ENCODE measurements at places on chromosomes 5 and 9.

- no peak for DNase-seq
Observed at GRCh38 chr9:2506321-2506720, 115.3 kb upstream of the VLDLR start.

- DNase-seq: peak; percentile 83
Observed at GRCh38 chr5:134249469-134250379, 23.9 kb upstream of the PPP2CA start.

GRCh38 chr9:32442433-32442832 is 58.0 kb downstream of the ACO1 start:
- DNase-seq: no peak

DNA sequence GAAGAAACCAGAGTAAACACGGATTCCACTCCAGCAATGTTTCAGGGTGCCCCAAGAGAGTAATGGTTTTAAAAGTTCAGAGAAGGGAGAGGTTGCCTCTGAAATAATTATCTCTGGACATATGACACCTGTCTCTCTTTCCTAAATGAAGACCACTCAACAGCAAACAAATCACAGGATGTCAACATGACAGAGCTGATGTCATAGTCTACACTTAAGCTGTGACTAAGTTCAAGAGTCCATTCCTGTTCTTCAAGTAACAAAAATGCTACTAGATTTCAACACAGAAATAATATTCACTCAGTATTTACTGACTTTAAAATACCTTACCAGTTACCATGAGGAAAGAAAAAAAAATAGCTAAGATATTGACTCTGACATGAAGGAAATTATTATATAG is 44.7 kb upstream of the SLC30A5 start:
- no peak for DNase-seq

DNA sequence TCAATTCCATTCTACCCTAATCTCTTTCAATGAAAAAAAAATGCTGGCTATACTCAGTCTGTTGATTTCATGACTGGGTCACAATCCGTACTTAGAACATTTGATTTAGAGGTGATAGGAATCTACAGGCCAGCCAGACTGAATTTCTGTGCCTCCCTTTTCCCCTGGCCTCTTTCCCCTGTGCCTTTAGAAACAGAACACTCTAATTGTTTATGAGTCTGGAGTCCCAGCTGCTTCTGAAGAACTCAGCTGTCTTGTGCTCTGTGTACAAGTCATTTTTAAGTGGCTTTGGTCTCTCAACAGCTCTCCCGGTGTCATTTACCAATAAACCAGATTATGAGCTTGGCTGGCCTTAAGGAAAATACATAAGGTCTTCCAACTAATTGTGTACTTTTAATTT is 94.1 kb upstream of the ITGA2 start:
- DNase-seq: no peak

DNA sequence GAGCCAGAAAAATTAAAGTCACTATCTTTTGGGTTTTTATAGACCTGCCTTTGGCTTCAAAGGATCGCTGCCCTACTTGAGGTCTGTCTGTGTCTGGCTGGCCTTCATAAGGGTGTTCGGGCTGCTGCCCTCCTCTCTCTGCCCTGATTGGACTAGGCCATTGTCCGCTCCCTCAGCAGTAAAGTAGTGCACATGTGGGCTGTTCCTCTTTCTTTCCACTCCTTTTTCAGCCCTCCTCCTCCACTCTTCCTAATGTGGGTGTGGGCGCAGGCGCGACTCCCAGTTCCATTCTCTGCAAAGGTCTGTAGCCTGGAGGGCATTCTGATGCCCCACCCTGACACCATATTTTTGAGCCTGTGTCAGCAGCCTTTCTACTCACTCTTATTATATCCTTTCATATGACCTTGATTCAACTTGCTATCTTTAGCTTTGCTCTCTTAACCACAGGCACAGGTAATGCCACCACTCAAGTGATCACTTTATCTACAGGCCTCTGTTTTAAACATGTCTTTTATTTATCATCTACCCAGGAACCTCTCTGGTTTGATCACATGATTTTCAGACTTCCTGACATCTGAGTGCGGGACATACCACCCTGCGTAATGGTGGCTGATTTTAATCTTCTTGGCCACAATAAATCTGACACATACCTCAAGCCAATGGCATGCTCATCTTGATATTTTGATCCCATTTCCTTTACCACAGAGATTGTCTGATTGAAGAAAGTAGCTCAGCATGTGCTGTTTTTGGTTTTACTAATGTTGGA is 144.5 kb downstream of the AOPEP start:
- no peak for DNase-seq

- DNase-seq: no peak
Observed at GRCh38 chr5:149172261-149172660, 31.0 kb downstream of the ABLIM3 start.

DNA sequence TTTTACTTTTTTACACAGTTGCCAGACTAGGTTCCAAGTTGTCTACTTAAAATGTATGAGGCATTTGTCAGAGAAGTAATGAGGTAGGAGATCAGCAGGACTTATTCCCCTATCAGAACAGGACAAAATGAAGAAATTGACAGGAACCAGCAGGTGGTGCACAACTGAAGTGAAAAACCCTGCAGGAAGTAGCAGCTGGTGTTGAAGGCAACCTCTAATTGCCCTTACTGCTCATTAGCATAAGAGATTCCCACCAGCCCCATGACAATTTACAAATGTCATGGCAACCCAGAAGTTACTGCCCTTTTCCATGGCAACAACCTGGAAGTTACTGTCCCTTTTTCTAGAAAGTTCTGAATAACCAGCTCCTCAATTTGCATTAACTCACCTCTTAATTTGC is 5.4 kb downstream of the PCDHB15 start:
- no peak for DNase-seq

DNA sequence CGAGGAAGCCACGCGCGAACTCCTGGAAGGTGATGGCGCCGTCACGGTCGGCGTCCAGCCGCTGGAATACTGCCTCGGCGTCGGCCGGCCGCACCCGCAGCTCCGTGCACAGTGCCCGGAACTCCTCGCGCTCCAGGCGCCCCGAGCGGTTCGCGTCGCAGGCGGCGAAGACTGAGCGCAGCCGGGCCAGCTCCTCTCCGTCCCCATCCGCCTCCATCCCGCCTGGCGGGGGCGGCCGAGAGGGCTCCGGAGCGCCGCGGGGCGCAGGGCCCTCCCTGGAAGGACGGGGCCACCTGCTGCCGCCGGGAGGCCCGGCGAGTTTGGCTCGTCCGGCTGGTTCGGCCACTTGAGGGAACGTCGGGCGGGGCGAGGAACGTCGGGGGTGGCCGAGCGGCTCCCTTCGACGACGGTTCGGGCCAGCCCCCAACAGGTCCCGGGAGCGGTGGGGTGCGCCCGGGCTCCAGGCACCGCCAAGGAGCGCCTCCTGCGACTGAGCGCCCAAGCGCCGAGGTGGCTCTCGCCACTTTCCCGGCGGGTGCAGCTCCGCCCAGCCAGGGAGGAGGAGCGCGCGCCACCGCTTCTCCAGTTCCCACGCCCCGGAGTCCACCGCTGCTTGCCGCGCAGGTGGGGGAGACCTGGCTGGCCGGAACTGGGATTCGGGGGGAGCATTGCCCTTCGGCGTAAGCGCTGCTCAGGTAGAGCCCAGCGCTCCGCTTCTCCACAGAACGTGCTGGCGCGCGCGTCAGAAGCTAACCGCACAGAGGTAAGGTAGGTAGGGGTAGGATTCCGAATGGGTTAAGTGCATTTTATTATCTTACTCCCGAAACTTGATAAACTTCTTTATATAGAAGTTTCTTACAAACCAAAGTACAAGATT is at the start of gene RASEF:
TSS of gene RASEF (minus strand) at position 492 of the 877 bp plus-strand sequence. CDS start at position 217, 275 bp downstream.
- DNase-seq: no peak

DNA sequence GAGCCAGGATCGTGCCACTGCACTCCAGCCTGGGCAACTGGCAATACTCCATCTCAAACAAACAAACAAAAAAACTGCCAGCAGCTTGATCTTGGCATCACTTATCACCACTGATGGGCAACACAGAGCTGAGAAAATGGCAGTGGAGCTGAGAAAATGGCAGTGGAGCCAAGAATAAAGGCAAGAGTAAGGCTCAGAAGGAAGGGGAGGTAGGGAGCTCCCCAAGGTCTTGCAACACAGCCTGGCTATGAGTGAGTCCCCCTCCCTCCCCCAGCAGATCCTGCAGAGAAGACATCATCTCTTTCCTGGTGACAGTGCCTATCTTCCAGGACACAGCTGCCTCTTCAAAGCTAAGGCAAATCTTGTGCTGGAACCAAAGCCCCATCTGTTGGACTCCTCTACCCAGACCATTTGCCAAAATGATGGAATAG is 70.3 kb downstream of the UGCG start:
- DNase-seq: no peak

- DNase-seq: no peak
Observed at GRCh38 chr9:34717996-34718614, 8.2 kb upstream of the CCL21 start.

- no peak for DNase-seq
Observed at GRCh38 chr5:176792655-176793342, 17.6 kb upstream of the UNC5A start.

DNA sequence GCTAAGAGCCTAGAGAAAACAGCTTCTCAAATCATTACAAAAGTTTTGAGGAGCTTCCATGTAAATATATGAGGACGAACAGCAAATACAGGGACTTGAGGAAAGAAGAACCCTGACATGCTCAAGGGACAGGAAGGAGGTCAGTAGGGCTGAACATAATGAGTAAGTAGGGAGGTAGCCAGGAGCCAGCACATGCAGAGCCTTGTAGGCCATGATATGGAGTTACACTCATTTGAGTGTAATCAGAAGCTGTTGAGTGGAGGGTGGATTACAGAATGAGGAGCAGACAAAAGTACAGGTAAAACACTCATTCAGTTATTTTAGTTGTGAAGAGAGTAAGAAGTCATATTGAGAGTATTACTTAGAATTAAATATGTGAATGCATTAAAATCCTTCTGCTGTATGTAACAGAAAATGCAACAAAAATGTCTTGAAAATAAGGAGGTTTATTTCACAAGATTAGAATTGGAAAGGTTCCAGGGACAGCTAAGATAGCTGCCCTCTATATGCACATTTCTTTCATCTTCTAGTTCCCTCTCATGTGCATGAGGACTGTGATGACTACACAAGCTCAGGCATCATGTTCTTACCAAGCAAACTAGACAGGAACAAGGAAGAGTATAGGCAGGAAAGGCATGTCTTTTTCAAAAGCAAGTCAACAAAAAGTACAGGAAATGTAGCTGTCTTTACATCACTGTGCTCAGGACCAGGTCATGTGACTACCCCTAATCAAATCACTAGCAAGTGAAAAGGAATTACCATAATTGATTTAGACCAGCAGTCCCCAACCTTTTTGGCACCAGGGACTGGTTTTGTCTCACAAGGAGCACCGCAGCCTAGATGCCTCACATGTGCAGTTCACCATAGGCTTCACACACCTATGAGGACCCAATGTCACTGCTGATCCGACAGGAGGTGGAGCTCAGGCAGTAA is 87.2 kb downstream of the TMEM232 start:
- DNase-seq: no peak

DNA sequence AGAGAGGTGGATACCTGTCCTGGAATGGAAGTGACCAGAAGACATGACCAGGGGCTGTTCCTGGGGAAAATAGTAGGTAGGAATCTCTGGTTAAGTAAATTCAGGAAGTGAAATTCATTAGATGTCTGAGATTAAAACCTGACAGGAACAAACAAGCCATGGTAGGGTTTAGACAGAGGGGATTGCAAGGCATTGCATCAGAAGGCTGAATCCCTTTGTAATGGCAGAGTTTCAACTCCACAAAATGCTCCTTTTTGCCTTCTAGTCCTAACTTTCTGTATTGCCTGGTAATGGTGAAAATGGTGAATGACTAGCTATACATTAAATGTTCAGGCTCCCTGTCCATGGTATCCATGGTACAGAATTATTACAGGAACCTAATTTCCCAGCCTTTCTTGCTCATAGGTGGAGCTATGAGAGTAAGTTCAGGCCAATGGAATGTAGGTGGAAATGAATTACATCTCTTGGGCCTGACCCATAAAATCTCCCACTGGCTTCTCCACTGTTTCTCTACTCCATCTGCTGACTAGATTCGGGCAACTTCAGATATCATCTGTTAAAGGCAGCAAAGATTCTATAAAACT is 113.4 kb upstream of the CNTLN start:
- peak; percentile 3 for DNase-seq

- DNase-seq: no peak
Observed at GRCh38 chr5:127739807-127740384, 36.7 kb downstream of the CCDC192 start.

GRCh38 chr5:35487233-35488025 is 130.2 kb upstream of the SPEF2 start:
- DNase-seq: no peak

DNA sequence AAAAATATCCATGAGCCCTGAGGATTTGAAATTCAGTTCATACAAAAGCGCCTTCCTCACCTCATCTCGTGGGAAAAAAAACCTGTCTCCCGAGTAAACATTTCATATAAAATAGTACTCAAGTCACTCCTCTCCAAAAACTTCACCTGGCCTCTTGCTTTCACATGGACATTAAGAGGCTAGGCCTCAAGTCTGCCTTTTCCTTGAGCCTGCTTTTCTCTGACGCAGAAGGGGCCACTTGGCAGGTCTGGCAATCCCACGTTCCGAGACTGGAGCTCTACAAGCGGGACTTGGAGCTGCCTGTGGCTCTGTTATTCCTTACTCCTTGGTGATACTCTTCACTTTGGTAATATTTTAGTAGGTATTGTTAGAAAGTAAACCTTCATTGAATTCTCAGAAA is 26.9 kb upstream of the CKS2 start:
- DNase-seq: no peak

Data from pons (tissue), 1 donor.